RPMI8226 (cell line): ENCODE measurements at places on chromosomes 13 and 19.

DNA sequence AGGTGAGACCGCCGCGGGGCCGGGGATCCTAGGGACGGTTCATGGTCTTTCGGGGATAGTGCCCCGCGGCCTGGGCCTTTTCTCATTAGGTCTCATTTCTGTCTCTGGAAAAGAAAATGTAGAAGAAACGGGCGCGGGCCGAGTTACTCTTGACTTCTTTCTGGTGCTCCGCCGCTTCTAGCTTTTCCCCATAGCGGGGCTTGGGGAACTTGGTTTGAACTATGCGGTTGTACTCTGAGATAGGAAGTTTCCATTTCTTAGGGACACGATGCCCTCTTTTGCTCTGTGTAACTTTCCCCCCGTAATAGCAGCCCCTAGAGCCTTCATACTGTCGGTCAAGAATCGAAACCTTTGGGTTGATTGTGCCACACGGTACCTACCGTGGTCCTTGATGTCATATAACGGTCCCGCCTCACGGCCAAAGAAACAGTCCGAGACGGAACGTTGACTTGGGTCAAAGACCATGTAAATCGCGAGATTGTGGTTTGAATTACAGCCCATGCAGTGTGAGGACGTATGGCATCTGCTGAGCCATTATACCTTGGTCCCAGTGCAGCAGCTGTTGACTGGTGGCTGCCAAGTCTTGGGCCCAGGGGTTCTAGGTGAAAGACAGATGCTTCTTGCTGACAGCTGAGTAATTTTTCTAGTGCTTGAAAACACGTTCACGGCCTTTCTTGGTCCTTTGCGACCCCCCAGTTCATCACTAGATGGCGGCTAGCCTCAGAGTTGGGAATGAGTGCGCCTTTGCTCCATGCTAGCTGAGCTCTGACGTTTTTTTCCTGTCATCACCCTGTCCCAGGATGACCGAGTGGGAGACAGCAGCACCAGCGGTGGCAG lies 487 bp downstream of the RPS5 start:
- peak; percentile 26 for DNase-seq

- no peak for DNase-seq
Observed at GRCh38 chr13:75938811-75939560, 302.9 kb downstream of the LMO7 start.

DNA sequence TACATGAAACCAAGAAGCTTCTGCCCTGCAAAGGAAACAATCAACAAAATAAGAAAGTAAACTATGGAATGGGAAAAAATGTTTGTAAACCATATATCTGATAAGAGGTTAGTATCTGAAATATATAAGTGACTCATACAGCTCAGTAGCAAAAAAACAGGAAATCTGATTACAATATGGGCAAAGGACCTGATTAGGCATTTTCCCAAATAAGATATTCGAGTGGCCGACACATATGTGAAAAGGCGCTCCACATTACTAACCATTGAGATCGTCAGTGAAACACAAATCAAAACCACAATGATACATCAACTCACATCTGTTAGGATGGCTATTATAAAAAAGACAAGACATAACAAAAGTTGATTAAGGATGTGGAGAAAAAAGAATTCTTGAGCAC lies 2818.6 kb upstream of the PCDH20 start:
- DNase-seq, result no peak

DNA sequence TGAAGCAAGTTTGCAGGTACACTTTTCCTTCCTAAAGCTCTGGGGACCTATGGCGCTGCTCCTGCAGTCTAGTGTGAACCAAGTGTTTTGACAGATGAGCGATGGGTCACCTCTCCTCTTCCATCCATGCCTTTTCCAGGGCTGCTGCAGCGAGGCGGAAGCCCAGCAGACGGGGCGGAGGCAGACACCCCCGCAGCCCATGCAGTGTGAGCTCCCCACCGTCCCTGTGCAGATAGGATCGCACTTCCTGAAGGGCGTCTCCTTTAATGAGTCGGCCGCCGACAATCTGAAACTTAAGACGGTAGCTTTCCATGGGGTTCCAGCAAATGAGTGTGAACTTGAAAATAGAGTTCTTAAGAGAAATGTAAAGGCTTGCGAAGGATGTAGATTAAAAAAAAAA lies 37.1 kb upstream of the GPI start:
- DNase-seq, result no peak

- no peak for DNase-seq
Observed at GRCh38 chr19:16068696-16069259, 7.5 kb upstream of the TPM4 start.

DNA sequence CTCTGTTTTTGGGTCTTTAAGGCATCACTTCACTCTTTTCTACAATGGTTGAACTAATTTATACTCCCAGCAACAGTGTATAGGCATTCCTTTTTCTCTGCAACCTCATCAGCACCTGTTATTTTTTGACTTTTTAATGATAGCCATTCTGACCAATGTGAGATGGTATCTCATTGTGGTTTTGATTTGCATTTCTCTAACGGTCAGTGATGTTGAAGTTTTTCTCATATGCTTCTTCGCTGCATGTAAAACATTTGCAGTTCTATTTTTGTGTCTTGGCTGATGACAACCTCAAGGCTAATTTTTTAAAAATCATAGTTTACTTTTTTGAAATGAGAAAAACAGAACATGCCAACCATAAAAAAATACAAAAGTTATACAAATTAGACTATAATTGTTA lies 258.2 kb upstream of the EDNRB start:
- no peak for DNase-seq

- DNase-seq, result no peak
Observed at GRCh38 chr13:58611117-58611516, 979.6 kb downstream of the PCDH17 start.

GRCh38 chr13:67518785-67519184 lies 288.6 kb upstream of the PCDH9 start:
- DNase-seq, result no peak

DNA sequence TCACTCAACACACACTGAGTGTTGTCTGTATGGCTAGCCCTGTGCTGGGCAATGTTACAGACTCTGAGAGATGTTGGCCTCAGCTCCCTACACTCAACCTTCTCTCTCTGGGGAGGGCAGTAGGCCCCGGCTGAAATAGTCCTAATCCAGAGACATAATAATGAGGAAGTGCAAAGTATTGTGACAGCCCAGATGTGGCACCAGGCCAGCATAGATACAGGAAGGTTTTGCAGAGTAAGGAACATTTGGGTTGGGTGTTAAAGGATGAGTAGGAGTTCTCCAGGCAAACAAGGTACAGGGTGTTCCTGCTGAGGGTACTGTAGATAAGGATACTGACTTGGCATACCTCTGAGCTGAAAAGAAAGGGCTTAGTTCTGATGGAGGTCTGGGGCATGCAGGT lies 2.4 kb downstream of the LIN7B start:
- peak; percentile 36 for DNase-seq

- DNase-seq, result peak; percentile 65
Observed at GRCh38 chr13:114130837-114131582, 1.4 kb downstream of the RASA3 start.

GRCh38 chr13:49410477-49410876 lies 33.4 kb downstream of the CAB39L start:
- no peak for DNase-seq

DNA sequence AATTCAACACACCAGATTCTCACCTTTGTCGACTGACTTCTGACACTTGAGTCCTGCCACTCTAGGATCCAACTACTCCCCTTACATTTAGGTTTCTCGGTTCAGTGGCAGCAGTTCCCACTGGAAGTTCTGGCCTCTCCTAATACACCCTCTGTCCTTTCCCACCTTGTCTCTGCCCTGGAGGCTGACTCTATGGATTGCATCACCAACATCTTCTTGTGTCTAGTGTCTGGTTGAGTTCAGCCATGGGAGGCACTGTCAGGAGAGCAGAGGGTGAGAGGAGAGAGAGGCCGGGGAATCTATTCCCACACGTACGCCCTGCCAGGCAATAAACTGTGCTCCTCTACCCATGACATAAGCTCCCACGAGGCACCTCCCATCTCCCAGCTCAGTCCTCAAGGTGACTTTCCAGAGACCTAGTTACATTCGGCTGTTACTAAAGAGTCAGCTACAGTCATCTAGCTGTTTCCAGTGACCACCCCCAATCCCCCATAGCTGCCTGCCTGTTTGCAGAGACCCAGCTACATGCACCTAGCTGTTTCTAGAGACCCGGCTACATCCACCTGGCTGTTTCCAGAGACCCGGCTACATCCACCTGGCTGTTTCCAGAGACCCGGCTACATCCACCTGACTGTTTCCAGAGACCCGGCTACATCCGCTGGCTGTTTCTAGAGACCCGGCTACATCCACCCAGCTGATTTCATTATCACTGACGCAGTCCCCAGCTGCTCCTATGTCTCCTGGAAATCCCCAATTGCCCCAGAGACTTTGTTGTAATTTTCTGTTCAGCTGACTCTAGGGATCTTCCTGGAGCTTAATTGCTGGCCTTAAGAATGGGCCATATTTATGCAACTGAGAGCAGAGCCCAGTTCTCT lies 8.1 kb upstream of the LILRB4 start:
- DNase-seq, result peak; percentile 74

DNA sequence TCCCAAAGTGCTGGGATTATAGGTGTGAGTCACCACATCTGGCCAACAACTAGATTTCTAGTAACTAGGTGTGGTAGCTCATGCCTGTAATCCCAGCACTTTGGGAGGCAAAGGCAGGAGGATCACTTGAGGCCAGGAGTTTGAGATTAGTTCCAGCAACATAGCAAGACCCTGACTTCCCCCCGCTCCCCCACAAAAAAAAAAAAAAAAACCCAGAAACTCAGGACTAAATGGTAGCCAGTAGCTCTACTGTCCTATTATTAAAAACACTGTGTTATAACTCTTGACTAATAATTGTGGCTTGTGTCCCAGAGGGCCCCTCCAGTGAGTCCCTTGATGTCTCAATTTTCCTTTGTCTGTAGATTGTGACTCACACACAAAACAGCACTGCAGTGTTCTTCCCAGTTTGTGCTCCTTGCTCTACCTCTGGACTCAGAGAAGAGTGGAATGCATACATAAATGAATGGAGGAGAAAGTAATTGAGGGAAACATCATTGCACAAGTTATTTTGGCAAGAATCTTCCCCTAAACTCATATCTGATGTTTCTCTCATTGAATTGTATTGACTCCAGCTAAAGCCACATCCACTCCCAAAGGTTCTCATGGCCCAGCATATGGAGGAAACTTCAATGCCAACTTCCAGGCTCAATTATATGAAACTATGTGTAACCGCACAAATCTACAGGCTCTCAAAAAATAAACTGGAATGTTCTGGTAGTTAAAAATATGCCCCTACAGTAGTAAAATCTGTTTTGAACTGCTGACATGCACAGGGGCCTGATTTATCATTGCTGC lies 8.8 kb downstream of the TPT1 start:
- DNase-seq, result no peak

GRCh38 chr13:77384999-77385398 lies 58.1 kb upstream of the MYCBP2 start:
- DNase-seq, result no peak

DNA sequence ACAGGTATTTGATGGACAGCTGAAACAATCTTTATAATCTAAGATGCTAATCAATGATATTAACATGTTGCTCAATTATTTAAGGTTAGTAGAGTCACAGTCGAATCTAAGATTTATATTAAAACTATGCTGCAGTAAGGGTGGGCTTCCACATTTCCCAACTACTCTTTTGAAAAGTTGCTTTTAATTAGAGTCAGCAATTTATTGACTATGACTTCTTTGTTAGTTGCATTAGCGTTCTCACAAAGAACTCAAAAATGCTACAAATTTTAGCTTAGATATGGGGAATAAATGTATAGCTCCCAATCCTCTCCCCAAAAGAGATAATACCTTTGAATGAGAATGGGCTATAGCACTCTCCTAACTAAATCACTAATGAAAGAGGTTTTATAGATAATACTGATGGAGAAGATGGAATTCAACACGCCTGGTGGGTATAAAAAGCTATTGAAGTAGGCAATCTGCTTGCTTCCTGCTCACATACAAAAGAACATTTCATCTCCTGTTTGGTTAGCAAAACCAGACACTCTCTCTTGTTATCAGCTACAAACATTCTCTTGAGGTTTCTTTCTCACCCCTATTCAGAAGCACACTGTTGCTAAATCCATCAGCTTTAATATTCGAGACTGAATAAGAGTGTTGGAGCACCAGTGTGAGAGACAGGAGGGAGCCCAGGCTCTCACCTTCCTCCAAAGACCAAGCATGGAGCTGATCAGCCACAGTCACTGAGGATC lies 2.4 kb upstream of the FLT1 start:
- no peak for DNase-seq
